DMS79 treated with DMSO at 0.1 percent for 48 hours (cell line): ENCODE measurements at places on chromosomes 2 and 18.
A peak's percentile ranks its signal among the peaks of the same experiment; 100 is the strongest.

DNA sequence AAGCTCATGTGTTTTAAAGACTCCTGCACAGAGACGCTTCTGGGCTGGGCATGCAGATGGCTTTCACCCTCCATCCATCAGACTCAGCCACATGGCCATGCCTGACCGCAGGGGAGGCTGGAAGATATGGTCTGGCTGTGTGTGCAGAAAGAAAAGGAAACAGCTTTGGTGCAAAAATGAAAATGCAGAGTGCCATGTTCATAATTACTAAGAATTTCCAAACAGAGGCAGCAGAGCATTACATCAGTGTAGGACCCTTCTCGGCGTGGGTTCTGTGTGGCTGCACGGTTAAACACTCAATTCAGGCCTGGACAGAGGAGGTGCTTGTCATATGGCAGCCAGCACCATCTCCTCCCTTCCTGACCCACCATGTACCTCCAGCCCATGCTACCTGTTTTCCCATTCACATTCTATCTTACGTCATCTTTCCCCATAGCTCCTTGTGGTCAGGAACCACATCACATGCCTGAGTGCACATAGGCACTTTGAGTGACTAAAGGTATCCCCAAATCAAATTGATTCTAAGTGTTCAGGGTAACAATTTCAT is 200.3 kb upstream of the ID2 start:
- peak; percentile 15 for DNase-seq

GRCh38 chr2:3778851-3779495 is 75.6 kb downstream of the DCDC2C start:
- peak; percentile 61 for DNase-seq

- DNase-seq, result no peak
These were observed 1443.9 kb downstream of the SUCLG1 start for GRCh38 chr2:83015035-83015715.

DNA sequence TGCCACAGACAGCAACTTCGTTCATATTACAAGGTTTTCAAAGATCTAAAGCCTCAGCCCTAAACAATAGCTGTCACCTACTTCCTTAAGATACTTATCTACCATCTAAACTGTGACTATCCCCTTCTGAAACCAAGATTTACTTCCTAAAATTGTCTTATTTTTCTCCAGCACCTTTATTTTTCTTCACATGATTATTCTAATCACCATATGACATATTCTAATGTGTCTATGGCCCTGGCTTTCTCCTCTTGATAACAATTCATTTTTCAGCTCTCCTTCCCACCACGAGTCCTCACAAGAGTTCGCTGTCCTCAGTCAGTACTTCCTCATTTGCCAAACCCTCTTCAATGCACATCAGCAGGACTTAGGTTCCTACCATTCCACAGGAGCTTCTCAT is 53.9 kb downstream of the RTTN start:
- no peak for DNase-seq

DNA sequence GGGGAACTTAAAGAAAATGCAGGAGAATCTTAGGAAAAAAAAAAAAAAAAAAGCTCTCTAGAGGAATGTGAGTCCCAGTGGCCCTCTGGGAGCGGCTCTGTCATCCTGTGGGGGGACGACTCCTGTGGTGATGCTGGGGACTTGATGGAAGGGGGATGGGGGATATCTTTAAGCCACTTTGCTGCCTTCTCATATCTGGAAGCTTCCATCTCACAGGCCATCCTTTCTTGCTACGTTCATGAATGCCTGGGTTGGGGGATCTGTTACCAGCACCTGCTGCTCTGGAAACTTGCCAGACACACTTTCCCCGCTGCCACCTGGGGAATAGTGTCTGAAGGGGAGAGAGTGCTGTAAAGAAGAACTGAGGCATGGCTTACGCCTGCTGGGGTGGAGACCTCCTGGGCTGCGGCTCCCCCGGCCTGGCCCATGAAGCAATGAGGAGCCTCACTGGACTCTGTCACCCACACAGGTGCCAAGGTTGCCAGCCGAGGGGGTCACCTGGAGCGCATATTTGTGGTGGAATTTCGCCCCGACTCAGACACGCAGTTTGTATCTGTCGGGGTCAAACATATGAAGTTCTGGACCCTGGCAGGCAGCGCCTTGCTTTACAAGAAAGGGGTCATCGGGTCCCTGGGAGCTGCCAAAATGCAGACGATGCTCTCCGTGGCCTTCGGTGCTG is 92.8 kb downstream of the RTN4 start:
- DNase-seq, result peak; percentile 46
